ENCODE measurements at places on chromosomes 1 and 21.

DNA sequence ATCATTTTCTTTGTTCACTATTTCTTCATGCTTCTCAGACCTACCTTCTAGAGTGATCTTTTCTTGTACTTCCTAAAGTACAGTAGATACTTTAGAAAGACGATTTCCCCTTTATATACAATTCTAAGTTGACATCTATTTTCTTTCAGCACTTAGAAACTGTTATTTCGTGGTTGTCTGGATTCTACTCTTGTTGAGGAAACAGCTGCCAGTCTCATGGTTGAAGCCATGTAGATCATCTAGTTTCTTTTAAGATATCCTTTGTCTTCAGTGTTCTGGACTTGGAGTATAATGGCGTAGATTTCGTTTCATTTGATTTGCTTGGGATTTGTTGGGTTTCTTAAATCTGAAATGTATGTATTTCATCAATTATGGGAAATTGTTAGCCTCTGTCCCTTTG, 67.6 kb downstream of the PKN2 start:
- no peak for DNase-seq

GRCh38 chr1:181685211-181685610, 201.9 kb downstream of the CACNA1E start:
- no peak for DNase-seq

DNA sequence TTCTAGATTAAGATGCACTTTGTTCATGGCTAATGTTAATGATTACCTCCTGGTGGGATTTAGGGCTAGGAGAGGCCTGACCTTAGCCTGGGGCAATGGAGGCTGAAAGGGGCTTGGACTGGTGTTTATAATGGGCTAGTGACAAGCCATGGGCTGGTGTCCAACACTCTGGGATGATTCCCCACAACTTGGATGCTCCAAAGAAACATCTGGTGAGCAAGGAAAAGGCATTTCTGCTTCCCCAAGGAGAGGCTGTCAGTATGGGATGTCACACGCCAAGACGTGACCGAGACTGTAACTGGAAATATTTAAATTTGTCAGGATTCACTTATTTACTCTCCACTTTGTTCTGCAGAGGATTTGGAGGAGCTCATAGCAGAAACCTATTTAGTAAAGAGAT, 45.2 kb downstream of the PTPRU start:
- DNase-seq = peak; percentile 26

DNA sequence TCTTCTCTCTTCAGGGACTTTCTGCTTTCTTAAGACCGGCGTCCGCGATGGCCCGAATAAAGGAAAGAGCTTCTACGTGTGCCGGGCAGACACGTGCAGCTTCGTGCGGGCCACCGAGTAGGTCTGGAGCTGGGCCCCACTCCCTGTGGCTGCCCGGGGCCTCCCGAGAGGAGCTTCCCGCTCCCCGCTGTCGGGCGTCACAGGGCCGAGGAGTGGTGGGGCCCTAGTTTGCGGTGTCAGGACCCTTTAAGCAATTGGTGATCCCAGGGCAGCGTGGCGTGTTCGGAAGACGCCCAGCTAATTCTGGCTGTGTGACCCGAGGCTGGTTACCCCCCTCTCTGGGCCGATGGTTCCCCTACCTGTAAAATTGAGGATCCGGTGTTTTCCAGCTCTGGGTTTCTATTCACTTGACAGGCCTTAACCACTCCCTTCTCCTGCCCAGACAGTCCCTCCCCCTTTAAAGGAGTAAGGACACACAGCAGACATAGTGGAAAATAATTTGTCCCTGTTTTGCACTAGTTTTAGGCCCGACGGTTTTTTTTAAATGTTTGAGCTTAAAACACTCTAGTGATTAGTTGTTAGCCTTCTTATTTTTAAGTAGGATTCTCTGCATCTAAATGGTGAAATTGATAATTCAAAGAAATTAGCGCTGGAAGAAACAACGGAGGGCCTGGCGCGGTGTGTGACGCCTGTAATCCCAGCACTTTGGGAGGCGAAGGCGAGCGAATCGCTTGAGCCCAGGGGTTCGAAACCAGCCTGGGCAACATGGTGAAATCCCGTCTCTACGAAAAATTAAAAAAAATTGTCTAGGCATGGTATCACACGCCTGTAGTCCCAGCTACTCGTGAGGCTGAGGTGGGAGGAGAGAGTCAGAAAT, 553 bp downstream of the TTF2 start:
- DNase-seq = peak; percentile 35

GRCh38 chr1:11355559-11356475, 82.8 kb downstream of the UBIAD1 start:
- DNase-seq = no peak

DNA sequence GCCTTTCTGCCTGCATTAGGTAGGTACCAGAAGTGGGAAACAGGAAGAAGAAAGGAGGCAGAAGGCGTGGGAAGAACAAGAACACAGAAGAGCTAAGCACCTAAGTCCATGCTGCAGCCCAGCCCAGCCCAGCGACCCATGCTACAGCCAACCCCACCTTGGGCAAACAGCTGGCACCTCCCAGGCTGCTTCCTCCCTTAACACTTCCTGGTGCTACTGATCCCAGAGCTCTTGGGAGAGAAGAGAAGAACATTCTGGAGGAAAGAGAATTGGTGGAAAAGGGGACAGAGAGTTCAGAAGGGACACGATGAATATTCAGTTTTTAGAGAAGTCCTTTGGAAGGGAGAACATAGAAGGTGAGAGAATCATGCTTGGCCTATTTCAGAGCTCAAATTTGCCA, 28.5 kb downstream of the PLEKHA6 start:
- DNase-seq = no peak

DNA sequence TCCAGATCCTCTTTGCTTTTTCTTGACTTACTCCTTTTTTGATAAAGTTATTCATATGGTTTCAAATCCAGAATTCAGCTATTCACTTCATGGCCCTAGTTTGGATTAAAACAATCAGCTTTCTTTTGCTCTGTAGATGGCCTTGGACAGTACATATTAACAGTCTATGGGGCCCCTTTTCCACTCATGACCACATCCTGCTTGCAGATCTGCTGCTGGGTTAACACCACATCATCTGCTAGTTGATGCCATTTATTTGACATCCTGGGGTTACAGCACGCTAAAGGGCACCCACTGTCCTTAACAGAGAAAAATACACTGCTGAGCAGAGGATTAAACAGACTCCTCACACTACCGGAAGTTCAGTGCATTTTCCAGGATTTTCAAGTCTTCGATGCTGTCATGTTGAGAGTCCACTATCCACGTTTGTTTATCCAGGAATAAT, 941 bp upstream of the IFI16 start:
- DNase-seq = peak; percentile 38

- no peak for DNase-seq
These were observed 10.4 kb upstream of the PPT1 start for GRCh38 chr1:40107290-40107959.

DNA sequence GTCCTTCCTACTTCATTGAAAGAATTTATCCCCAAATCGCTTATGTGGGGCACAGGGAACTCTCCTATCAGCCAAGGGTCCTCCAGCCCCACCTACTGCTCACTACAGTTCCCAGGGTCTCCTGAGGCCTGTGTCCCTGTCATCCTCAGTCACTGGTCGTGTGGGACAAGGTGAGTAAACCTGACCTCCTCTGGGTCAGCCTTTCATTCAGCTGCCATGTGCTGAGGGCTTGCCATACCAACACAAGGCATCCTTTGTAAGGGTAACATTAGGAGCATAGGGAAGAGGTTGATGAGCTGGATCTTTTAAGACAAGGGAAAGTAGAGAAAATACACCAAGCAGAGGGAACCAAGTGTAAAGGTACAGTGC, 11.2 kb upstream of the SNAPIN start:
- no peak for DNase-seq

- DNase-seq = peak; percentile 89
These were observed 38.9 kb upstream of the C1orf185 start for GRCh38 chr1:51063121-51063520.

DNA sequence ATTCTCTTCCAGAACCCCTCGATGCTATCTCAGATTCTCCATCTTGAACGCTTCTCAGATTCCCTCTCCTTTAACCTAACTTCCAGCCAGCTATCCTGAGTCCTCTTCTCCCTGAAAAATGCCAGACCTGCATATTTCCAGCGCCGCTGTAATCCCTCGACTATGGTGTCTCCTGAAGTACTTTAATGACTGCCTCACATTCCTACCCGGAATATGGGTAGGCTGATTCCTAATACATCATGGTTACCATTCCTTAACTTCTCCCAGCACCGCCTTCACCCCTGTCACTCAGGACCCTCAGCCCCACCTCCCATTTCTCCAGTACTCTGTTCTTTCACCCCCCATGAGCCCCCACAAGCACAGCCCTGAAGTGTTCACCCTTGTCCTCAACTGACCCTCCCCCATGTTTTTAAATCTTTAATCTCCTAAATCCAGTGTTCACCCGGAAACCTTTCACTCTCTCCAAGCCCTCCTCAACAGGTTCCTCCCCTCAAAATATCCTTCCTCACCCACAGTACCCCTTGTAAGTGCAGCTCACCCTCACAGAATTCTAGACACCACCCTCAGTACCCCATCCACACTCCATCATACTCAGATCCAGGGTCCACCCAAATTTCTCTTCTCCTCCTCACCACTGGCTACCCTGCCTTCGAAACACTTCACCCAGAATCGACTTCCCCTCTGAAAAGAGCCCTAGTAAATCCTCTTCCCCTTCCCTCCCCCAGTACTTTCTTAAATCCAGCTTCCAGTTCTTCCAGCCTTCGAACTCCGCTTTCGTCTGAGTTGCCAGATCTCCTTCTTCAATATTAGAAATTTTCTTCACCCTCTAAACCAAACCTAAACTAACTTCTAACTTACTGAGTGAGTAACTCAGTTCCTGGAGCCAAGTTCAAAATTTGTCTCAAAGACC, 922 bp downstream of the CPT2 start:
- peak; percentile 34 for DNase-seq

DNA sequence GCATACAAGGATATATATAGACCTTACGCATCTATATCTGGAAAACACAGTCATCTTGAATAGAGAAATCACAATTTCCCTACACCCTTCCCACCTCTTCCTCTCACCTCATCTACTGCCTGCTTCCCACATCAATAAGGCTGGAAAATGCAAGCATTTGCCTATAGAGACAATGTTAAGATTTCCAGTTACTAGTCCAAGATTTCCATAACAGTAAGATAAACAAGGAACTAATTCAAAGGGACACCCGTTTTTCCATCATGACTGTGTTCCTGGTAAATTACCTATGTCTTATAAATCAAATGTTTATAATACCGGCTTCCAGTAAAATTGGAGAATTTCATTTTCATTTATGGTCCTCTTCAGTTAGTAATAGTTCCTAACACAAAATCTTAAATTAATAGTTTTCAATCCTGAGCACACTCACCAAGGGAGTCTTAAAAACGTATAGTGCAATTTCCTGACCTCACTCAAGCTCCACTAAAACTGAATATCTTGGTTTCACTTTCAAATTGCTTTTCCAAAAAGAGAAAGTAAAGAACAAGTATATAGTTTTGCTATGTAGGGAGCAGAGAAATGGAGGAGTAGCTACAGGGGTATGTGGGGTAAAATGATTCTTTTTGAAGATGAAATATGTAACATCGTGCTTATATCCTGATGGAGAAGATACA, 398.7 kb downstream of the PLPP3 start:
- no peak for DNase-seq

DNA sequence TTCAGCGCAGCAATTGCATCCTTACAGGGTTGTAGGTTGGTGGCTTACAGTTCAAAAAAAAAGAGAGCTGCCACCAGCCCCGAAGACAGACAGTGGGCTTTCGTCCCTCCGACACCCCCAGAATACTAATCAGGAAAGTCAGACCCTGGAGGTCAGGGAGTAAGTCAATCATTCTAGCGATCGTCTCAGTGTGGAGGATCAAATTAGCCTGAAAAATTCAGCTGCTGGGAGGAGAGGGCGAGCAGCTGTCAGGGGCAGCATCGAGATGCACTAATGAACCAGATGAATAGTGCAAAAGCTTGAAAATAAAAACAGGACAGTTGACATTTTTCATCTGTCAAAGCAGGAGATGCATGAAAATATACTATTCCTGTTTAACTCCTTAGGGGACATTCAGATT, 138.4 kb downstream of the NEK7 start:
- DNase-seq = no peak

DNA sequence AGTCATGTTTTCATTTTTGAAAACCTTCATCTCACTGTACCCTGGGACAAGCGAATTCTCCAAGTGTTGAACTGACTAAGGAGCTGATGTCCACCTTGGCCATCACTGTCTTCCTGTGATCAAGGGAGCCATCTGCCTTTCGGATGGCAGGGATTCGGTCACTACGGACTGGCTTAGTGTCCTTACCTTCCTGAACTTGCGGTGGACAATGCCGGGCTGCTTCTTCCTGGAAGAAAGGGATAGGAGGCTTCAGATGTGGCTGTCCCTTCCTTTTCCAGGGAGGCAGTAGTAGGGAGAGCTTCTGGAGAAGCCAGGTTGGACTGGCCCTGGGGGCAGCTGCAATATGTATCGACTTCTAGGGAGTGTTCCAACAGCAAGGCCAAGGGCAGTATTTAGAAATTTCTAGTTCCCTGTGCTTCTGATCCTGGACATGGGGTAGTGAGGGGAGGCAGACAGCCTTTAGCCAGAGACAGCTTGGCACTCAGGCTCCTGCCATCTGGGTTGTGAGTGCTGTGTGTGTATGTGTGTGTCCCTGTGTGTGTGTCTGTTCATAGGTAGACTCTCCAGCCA, 114.6 kb downstream of the IER5 start:
- no peak for DNase-seq

DNA sequence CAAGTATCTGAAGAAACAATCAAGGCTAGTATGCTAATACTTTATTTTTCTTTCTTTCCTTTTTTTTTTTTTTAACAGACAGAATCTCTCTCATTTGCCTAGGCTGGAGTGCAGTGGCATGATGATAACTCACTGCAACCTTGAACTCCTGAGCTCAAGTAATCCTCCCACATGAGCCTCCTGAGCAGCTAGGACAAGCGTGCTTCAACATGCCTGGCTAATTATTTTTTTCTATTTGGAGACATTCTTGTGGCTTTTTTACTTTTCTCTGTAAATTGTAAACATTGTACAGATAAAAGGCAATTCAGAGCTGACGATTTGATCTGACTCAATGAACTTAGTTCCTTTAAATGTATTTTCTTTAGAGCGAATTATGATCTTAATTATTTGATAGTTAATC, 41.4 kb downstream of the CCDC18 start:
- peak; percentile 10 for DNase-seq

- DNase-seq = no peak
These were observed 944.4 kb downstream of the PLA2G4A start for GRCh38 chr1:187773168-187773567.

GRCh38 chr21:41411449-41412089, 14.5 kb upstream of the MX1 start:
- DNase-seq = no peak

- no peak for DNase-seq
These were observed 34.4 kb upstream of the TENT5C start for GRCh38 chr1:117571496-117571895.

Measured in fibroblast of skin of right biceps (primary cell).